CD4-positive, alpha-beta T cell (primary cell): ENCODE measurements at places on chromosomes 5 and 9. TPM values are rescaled to one million over a fixed set of nuclear protein-coding genes. Genes with fewer than 3 reads are reported as not detected.

DNA sequence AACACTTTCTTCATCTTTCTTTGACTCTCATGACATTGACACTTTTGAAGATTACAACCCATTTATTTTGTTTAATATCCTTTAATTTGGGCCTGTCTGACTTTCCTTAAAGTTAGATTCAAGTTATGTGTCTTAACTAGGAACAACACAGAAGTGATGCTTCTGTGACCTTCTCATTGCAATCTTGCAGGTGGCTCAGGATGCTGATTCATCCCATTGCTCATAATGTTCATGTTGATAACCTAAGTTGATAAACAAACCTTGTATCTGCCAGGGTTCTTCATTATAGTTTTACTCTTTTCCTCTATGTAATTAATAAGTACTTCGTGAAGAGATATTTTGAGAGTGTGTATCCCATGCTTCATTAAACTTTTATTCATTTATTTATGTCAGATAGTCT lies 107.2 kb upstream of the SHB start:
- H3K27me3 ChIP-seq: peaks cover 8% of the 10 kb centered on the region
- no peaks in the 10 kb centered on the region for H3K4me1 ChIP-seq
- no peak for DNase-seq
- H3K4me3 ChIP-seq: no peak overlapping the region
- H3K27ac ChIP-seq: no peak overlapping the region

Gene GHR
- total RNA-seq: not detected

DNA sequence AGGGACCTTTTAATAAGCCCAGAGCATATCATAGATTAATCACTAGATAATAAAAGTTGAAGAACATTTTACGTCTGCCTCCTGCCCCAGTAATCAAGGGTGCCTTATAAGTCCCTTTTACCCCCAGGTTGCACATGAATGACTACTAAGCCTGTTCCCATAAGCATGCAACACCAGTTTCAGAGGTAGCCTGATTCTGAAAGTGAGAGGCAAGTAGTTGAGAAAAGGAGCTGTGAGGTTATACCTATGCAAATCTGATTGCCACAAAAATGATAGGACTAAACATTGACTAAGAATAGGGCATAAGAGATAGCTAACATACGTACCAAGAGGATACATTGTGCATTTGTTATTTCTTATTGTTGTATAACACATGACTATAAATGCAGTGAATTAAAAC lies 681.9 kb downstream of the ISL1 start:
- no peaks in the 10 kb centered on the region for H3K4me1 ChIP-seq
- H3K27ac ChIP-seq: no peak overlapping the region
- no peak overlapping the region for H3K4me3 ChIP-seq
- no peaks in the 10 kb centered on the region for H3K27me3 ChIP-seq

Gene TAF11L5
- not detected for total RNA-seq

Gene CDC20B
- total RNA-seq: not detected

DNA sequence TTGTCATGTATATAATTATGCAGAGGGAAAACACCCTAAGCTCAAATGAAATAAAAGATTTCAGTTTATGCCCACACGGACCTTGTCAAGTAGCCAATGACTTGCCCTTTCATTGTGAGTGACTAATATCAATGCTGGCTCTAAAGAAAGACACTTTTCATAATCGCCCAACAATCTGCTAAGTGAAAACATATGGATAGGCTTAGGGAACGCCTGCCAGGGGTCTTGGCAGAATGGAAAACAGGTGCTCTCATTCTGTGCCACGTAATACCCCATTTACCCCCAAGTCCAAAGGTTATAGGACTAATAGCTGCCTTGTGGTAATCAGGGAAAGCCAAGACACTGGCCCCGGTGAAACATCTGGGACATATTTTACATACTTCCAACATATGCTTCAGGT lies 157.7 kb downstream of the SLF1 start:
- H3K4me3 ChIP-seq: no peak overlapping the region
- no peaks in the 10 kb centered on the region for H3K4me1 ChIP-seq
- H3K36me3 ChIP-seq: no peaks in the 10 kb centered on the region
- H3K27me3 ChIP-seq: no peaks in the 10 kb centered on the region
- H3K27ac ChIP-seq: no peak overlapping the region
- no peak for DNase-seq

Gene TYRP1
- not detected for total RNA-seq

GRCh38 chr5:117084067-117084466 lies 509.4 kb upstream of the SEMA6A start:
- H3K4me1 ChIP-seq: no peaks in the 10 kb centered on the region
- H3K27me3 ChIP-seq: no peaks in the 10 kb centered on the region
- no peak overlapping the region for H3K27ac ChIP-seq
- DNase-seq: no peak
- H3K36me3 ChIP-seq: no peaks in the 10 kb centered on the region

GRCh38 chr9:69198521-69199220 lies 24.6 kb downstream of the TJP2 start:
- no peak overlapping the region for H3K27ac ChIP-seq
- H3K27me3 ChIP-seq: no peaks in the 10 kb centered on the region
- peaks cover 14% of the 10 kb centered on the region for H3K4me1 ChIP-seq

Gene DMRT1
- not detected for total RNA-seq

Gene HK3
- 1.2 TPM for total RNA-seq

DNA sequence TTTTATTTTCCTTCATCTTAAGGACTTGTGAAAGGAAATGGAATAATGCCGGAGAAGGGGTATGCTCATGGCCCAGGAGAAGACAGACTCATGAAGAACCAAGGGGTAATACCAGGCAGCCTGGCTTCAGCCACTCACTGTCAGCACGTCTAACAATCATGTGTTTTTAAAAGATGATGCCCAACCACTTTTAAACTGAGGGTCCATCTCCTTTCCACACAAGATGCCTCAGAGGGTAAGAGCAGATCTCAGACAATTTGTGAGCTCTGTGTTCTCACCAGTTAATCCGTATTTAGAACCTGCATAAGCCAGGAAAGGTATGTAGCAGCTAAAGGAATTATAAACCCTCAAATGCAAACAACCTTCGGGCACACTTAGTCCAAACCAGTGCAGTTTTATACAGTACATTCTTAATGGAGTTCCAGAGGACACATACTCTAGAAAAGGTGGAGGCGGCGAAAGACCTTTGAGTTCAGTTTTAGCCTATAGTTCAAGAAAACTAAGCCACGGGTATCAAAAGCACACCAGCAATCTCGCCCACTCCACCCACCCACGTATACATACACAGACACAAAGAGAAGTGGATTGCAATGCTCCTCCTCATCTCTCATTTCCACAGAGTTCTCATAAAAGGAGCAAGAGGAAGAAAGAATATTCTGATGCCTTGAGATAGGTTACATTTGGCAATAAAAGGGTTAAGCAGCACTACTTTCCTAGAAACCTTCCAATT lies 2.6 kb downstream of the DIAPH1 start:
- peaks cover 28% of the 10 kb centered on the region for H3K4me1 ChIP-seq
- H3K4me3 ChIP-seq: peak overlapping the region; percentile 96
- DNase-seq: no peak

Gene TAF11L12
- total RNA-seq: not detected

Gene DMRT3
- total RNA-seq: not detected

Gene NDST1
- total RNA-seq: 1.6 TPM

Gene C5orf46
- not detected for total RNA-seq

Gene CHSY3
- not detected for total RNA-seq

Gene ANKRD31
- total RNA-seq: 0.56 TPM

Gene PCDHGA4
- 0.08 TPM for total RNA-seq

Gene PLGRKT
- total RNA-seq: 15.6 TPM

- no peak overlapping the region for H3K27ac ChIP-seq
- H3K27me3 ChIP-seq: no peaks in the 10 kb centered on the region
- no peak overlapping the region for H3K4me3 ChIP-seq
- no peak for DNase-seq
- no peaks in the 10 kb centered on the region for H3K4me1 ChIP-seq
Measured at GRCh38 chr5:125109816-125110215, 363.4 kb upstream of the ZNF608 start.

DNA sequence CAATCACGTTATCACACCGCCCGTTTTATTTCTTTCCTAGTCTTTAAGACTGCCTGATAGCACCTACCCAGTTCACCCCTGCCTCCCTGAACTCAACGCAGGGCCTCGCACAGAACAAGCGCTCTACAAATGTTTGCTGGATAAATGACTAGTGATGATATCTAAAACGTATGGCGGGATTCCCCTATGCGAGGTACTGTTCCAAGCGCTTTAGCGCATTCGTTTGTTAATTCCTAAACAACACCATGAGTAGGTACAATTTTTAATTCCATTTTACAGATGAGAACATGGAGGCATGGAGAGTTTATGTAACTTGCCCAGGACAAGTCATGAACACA lies 6.6 kb downstream of the POU4F3 start:
- peaks cover 17% of the 10 kb centered on the region for H3K4me1 ChIP-seq
- DNase-seq: no peak
- H3K27me3 ChIP-seq: peaks cover 70% of the 10 kb centered on the region
- no peaks in the 10 kb centered on the region for H3K36me3 ChIP-seq
- H3K27ac ChIP-seq: no peak overlapping the region

Gene FAT2
- not detected for total RNA-seq

DNA sequence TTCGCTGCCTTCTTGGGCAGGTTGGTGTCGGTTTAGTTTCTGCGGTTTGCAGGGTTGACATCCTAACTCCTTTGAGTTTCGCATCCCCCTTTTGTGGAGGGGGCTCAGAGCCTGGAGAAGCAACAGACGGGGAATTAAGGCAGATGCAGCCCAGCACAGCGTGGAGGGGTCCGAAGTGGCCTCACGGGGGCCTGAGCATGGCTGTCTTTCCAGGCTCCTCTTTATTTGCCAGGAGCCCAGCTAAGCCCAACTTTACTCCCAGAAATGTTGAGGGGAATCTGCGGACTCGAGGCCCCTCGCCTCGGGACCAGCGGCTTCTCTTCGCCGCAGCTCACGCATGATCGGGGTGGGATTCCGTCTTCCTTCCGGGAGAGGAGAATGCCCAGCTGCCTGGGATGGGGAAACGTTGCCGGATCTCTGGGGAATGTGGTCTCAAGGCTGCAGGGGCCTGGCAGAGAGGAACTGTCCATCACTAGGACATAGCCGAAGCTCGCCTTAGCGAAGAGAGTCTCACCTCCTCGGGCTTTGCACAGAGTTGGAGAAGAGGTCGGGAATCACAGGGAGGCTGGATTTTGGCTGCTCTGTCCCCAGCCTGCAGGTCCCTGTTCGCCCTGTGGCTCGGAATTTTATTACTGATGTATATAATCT lies 1.3 kb downstream of the RAI14 start:
- peaks cover 18% of the 10 kb centered on the region for H3K4me1 ChIP-seq
- no peak overlapping the region for H3K27ac ChIP-seq
- DNase-seq: no peak
- H3K27me3 ChIP-seq: peaks cover 19% of the 10 kb centered on the region
- no peaks in the 10 kb centered on the region for H3K36me3 ChIP-seq
- H3K4me3 ChIP-seq: peak overlapping the region; percentile 63

DNA sequence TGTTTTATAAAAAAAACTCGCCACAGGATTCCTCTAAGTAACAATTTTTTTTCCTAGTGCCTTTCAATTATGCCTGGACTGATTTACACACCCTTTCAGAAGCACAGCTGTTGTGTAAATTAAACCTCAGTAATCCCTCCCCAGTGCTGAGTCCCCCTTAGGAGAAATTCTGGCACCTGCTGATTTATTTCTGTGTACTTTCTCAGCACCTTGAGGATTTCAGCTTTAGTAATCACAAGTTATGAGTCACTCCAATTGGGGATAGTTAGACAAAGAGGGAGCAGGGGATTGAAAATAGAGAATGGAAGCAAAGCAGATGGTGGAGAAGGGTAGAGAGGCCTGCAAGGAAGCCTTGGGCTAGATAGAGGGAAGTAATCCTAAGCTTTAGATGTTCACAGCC lies 171.7 kb downstream of the TTLL11 start:
- H3K27ac ChIP-seq: no peak overlapping the region
- H3K27me3 ChIP-seq: no peaks in the 10 kb centered on the region
- no peaks in the 10 kb centered on the region for H3K36me3 ChIP-seq
- no peak for DNase-seq
- H3K4me3 ChIP-seq: no peak overlapping the region

DNA sequence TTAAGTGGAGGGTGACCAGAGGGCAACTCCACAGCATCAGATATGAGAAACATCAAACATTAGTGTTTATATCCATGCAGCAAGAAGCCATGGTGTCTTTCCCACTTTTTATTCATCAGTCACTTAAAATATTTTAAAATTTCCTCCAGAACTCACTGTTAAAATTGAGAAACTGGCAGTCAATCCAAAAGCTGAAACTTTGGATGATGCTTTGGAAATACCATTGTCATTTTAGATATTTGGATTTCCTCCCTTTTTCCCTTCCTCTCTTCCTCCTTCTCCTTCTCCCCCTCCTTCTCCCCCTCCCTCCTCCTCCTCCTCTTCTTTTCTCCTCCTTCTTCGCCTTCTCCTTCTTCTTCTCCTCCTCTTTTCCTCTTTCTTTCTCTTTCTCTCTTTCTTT lies 33.1 kb upstream of the NTRK2 start:
- H3K4me1 ChIP-seq: no peaks in the 10 kb centered on the region
- H3K36me3 ChIP-seq: no peaks in the 10 kb centered on the region
- DNase-seq: no peak
- no peak overlapping the region for H3K4me3 ChIP-seq
- no peaks in the 10 kb centered on the region for H3K27me3 ChIP-seq

DNA sequence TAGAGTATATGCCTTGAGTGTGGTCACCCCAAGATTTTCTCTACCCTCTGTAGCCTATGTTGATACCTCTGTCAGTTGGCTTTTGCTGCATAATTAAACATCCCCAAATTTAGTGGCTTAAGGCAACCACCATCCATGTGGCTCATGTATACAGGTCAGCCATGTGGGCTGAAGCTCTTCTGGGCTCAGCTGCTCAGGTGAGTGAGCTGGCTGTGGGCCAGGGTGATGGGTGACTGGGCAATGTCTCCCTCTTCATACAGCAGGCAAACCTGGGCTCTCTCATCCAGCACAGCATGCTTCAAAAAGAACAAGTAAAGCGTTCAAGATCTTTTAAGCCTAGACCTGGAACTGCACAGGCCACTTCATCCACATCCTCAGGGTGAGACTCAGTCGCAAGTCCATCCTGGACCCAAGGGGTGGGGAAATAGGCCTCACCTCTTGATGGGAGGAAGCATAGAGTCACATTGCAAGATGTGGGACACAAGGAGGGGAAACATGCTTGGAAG lies 188.2 kb upstream of the TAS2R1 start:
- no peak overlapping the region for H3K4me3 ChIP-seq
- no peaks in the 10 kb centered on the region for H3K4me1 ChIP-seq
- H3K36me3 ChIP-seq: no peaks in the 10 kb centered on the region
- no peaks in the 10 kb centered on the region for H3K27me3 ChIP-seq

Gene CCDC180
- 6.6 TPM for total RNA-seq

DNA sequence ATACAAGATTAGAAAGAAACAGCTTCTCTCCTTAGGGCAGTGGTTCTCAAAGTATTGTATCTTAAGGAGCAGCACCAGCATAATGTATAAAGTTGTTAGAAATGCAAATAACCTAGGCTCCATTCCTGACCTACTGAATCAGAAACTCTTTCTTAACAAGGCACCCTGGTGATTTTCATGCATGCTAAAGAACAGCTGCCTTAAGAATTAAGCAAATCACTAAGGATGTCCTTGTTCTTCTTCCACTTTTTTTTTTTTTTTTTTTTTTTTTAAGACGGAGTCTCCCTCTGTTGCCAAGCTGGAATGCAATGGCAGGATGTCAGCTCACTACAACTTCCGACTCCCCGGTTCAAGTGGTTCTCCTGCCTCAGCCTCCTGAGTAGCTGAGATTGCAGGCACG lies 1095.2 kb upstream of the EDIL3 start:
- H3K27ac ChIP-seq: no peak overlapping the region
- no peaks in the 10 kb centered on the region for H3K36me3 ChIP-seq
- no peaks in the 10 kb centered on the region for H3K4me1 ChIP-seq
- no peaks in the 10 kb centered on the region for H3K27me3 ChIP-seq
- no peak overlapping the region for H3K4me3 ChIP-seq

Gene PWWP2A
- 18.2 TPM for total RNA-seq

Gene CEP120
- 69.9 TPM for total RNA-seq

- H3K4me3 ChIP-seq: peak overlapping the region; percentile 82
- peak; percentile 53 for DNase-seq
- peak overlapping the region; percentile 100 for H3K27ac ChIP-seq
- H3K36me3 ChIP-seq: no peaks in the 10 kb centered on the region
Measured at GRCh38 chr9:3525096-3525835, 535 bp downstream of the RFX3 start.

Gene BRD8
- total RNA-seq: 9.6 TPM
